Fibroblast of skin of left quadriceps (primary cell): ENCODE measurements at places on chromosomes 3 and 15.

- no peak for DNase-seq
These were observed 38.9 kb downstream of the TFG start for GRCh38 chr3:100748220-100748619.

- no peak for DNase-seq
These were observed 40.9 kb downstream of the FBN1 start for GRCh38 chr15:48604567-48604966.

- DNase-seq, result no peak
These were observed 67.4 kb downstream of the XXYLT1 start for GRCh38 chr3:195203606-195204005.

DNA sequence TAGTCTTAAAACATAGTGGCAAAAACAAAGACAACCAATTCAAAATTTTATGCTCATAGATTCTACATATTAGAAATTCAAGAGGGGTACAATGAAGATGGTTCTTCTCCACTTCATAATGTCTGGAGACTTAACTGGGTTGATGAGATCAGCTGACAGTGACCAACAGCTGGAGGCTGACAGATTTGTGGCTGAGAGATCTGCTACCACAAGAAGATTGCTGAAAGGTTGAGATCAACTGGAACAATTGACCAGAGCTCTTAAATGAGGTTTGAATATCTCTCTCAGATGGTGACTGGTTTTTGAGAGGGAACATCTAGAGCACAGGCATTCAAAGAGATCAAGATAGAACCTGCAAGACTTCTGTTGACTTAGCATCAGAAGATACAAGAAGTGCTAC lies 254.1 kb upstream of the ARPP21 start:
- DNase-seq, result no peak

DNA sequence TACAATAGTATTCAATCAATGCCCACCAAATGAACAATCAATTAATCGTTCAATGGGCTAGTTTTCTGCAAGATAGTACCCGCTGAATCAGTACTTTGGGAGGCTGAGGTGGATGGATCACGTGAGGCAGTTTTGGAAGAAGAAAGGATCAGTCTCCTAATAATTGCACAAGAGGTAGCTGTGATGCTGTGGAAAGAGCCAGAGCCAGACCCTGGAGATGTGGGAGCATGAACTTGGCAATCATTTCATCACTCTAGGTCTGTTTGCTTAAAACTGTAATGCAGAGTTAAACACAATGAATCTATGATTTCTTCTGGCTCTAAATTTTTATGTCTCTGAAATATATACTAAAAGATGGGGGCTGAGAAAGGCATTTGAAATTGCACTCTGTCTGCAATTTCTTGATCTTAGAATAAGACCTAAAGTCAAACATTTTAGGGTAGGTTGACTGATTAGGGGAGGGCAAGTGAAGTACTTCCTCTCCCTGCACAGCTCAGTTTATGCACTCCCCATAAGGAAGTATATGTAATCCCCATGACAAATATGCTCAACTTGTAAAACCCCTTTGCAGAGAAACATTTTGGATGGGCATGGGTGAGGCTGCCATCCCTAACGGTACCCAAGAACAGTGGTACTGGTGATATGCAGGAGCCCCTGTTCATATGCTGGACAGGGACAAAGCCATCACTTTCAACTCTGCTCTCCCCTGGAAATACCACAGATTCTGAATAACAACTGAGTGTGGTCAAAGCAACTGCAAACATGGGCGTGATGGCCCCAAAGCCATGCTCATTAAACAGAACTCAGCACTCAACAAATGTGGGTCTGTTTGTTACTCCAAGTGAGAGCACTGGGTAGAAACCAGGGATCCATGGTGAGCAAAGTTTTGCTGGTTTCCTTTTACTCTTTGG lies 28.6 kb upstream of the SPATA12 start:
- no peak for DNase-seq

GRCh38 chr15:57728436-57728835 lies 21.9 kb downstream of the POLR2M start:
- no peak for DNase-seq

DNA sequence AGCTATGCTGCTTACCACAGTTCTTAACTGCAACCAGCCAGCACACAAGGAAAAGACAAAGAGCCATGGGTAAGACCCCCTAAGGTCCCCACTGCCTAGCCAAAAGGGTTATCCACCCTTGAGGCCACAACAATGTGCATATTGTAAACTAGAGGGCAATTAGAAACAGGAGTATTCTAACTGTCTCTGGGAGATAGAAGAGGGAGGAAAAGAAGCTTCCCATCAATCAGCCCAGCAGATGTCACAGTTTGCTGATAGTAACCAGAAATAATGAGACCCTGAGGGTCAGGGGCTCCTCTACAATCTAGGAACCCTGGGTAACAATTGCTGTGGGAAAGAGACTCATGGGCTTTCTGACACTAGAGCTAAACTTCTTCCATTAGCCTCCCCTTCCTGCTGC lies 20.6 kb upstream of the IFT57 start:
- no peak for DNase-seq

DNA sequence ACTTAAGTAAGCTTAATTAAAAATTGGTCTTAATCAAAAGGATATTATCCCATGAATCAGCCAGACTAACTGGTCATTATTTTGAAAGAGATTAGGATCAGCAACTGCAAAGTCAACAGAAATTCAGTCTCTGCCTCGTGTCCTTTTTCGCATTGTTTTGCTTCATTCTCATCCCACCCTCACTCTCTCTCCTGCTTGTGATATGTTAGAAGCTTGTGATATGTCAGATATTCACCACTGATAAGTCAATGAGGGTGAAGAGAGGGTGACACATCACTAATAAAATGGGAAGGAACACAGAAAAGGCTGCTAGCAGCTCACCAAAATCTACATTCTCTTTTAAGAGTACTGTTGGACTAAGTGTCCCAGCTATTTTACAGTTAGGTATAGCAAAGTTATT lies 146.1 kb downstream of the SUCNR1 start:
- no peak for DNase-seq

GRCh38 chr3:117407317-117407716 lies 697.7 kb downstream of the TUSC7 start:
- no peak for DNase-seq

- no peak for DNase-seq
These were observed 44.2 kb upstream of the THRB start for GRCh38 chr3:24538891-24539290.

DNA sequence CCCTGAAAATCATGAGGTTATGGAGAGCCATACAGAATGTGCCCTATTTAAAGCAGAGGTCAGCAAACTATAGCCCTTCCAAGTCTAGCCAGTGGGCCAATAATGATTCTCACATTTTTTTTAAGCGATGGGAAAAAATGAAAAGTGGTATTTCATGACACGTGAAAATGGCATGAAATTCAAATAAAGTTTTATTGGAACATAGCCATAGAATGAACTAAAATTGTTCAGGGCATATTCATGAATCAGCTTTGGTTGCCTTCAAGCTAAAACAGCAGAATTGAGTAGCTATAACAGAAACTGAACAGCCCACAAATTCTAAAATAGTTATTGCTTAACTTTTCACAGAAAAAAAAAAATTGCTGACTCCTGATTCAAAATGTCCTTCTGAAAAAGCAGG lies 104.5 kb downstream of the TFG start:
- DNase-seq, result no peak

- DNase-seq, result no peak
These were observed 18.3 kb downstream of the MAGEL2 start for GRCh38 chr15:23629234-23629805.

GRCh38 chr3:115217292-115217677 lies 70.2 kb upstream of the ZBTB20 start:
- DNase-seq, result no peak

DNA sequence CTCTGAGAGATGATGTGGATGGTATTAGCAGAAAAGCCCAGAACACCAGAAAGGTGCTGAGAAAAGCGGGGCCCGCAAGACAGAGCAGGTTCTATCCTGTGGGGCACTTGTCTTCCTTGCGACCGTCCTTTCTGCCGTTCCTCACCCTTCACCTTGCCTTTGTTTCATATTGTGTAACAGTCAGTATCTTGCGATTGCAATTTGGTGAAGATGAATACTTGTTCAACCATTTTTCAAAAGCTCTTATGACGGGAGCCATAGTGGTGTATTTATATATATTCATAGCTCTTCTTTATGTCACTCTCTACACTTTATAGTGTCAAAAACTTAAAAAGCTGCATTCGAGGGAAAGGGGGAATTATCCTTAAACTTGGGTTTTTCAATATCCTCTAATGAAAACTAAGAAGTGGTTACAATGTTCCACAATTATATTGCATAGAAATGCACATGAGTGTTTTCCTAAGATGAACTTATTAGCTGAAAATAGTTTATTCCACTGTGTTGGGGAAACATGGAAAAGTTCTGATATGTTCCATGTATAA lies 797 bp downstream of the MAP3K13 start:
- no peak for DNase-seq

DNA sequence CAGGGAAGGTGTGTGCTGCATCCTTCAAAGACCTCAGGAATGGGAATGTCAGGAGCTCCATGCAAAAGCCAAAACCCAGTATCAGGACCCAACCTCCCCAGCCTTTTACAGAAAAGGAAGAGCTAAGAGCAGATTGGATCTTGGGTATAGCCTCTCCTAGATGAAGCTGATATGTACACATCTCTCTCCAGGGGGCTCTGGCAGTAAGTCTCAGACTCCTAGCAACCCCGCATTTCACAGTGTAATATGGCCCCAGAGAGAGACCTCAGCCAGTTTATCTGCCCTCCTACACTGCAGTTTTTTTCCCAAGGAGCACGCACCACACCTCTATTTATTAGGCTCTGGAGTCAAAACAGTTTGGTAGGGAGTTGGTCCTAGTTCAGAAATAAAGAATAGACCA lies 88.2 kb downstream of the RBPMS2 start:
- no peak for DNase-seq

- no peak for DNase-seq
These were observed 1.7 kb downstream of the MLF1 start for GRCh38 chr3:158572766-158573060.

- no peak for DNase-seq
These were observed 151.6 kb downstream of the RSRC1 start for GRCh38 chr3:158261371-158261991.

- DNase-seq, result no peak
These were observed 29.6 kb downstream of the DCLK3 start for GRCh38 chr3:36734742-36735141.

GRCh38 chr15:45395943-45396342 lies 17.6 kb upstream of the GATM start:
- DNase-seq, result no peak

DNA sequence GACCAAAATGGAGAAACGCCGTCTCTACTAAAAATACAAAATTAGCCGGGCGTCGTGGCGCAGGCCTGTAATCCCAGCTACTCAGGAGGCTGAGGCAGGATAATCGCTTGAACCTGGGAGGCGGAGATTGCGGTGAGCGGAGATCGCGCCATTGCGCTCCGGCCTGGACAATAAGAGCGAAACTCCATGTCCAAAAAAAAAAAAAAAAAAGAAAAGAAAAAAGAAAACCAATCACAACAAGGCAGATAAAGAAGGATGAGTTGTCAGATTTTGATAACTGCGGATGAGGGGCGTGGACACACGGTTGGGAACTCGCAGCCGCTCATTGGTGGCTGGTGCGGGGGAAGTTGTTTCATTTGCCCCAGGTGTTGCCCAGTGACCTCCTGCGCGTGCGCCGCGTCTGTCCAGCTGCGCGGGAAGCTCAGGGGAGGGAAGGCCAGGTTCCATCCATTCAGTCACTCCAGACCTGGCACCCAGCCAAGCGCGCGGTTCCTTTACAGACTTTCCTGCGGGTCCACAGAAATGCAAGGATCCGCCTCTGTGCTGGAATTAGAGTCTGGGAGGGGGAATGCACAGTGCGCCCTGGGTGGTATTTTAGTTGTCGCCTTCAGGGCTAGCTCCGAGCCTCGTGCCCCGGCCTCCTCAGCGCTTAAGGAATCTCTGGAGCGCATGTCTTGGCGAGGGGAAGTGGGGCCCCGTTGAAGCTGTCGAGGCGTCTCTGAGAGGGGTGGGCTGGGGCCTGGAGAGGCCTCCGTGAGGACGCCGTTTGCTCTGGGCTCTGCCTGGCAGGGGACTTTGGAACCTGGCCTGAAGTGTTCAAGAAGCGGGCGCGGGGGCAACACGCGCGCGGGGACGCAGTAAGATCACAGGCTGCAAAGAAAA lies 708 bp upstream of the GCHFR start:
- DNase-seq, result no peak

GRCh38 chr15:70281261-70281810 lies 183.6 kb upstream of the TLE3 start:
- no peak for DNase-seq

GRCh38 chr3:160768918-160769317 lies 12.9 kb downstream of the PPM1L start:
- no peak for DNase-seq

GRCh38 chr3:65833761-65834505 lies 204.8 kb downstream of the MAGI1 start:
- DNase-seq, result peak; percentile 64

DNA sequence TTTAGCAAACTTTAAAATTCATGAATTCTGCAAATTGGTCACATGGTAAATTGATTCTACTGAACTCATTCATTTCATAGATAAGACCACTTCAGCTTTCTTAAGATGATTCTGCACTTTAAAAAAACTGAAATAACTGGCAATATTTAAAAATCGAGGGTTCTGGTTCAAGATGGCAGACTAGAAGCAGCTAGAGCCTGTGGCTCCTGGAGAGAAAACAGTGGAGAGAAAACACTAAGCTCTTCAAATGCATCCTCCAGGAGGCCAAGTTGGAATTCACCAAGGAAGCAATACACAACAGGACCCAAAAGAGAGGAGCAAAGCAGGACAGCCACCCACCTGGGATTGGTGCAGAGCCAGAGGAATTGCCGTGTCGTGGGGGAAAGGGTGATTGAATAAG lies 132.1 kb downstream of the SPATA16 start:
- no peak for DNase-seq

DNA sequence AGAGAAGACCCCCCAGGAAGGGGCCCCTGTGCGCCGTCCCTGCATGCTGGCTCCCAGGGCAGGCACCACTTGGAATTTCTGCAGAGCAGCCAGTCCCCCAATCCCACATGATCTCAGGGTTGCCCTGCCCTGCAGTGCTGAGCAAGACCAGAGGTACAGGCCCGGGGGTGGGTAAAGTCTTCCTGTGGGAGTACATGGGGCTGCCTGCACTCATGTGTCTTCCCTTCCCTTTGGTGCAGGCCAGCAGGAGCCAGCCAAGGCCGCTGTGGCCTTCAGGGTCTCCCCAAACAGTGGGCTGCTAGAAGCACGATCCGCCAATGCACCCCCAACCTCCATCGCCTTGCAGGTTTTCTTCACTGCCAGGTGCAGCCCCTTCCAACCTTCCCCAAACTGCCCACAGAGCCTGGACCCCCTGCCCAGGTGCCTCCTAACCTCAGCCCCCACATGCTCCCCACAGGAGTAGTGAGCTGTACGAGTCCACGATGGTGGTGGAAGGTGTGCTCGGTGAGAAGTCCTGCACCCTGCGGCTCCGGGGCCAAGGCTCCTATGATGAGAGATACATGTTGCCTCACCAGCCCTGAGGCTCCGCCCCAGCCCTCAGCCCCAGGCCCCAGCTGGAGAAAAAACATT lies 15.0 kb downstream of the ACAA1 start:
- DNase-seq, result no peak

GRCh38 chr3:107855710-107856109 lies 235.1 kb downstream of the CD47 start:
- DNase-seq, result no peak
